ENCODE measurements at places on chromosomes 2 and 18.

GRCh38 chr2:138490673-138491494 lies 10.7 kb upstream of the SPOPL start:
- no peak for DNase-seq

DNA sequence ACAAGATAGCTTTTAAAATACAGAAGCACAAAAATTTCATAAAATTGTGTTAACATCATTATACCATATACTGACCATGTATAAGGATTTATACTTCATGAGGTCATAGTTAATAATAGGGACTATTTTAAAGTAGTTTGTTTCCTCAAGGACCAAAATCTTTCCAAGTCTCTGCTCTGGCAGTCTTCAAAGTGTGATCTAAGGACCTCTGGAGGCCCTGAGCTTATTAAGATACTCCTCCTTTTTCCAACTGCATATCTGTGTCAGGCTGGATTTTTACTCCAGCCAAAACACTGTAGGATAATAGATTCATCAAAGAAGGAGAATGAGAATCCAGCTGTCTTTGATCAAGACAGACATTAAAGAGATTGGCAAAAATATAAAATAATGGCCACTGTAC lies 1.7 kb upstream of the SCYGR2 start:
- no peak for DNase-seq

DNA sequence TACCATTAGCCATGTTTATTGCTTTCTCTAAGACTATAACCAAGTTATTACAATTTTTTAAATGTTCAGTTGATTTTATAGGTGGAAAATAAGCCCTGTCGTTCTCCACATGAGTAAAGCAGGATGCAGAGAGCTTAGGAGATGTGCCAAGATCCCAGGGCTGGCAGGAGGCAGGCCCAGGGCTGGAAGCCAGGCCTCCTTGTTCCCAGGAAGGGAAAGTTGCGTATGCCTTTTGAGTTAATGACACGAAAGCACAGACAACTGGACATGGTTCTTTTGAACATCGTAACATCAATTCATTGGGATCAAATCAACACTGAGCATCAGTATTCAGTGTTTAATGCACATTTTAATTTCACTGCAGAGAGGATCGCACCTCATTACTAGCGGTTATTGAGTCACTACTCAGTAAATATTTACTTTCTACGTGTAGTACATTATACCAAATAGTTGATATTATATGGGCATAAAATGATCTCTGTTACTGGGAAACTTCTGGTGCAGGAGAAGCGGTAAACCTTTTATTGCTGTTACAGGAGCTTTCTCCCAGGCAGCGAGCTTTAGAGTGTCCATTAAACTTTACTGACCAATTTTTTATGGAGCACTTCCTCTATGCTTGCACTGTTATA lies 60.0 kb downstream of the RNF144A start:
- no peak for DNase-seq

DNA sequence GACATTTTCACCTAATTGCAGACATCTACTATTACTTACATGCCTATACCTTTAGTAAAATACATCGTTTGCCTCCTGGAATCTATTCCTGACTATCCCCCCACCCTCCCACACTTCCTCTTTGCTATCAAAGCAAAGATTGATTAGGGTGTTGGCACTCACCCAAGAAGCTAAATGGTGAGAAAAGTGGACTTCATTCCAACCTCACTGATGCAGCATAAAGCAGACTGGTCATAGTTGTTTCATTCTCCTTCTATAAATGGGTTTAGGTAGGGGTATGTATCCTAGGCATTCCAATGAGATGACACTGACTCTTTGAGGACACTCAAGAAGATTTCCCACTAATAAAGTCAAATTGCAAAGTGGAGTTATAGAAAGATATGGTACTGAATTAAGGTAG lies 97.4 kb downstream of the LRP1B start:
- no peak for DNase-seq

DNA sequence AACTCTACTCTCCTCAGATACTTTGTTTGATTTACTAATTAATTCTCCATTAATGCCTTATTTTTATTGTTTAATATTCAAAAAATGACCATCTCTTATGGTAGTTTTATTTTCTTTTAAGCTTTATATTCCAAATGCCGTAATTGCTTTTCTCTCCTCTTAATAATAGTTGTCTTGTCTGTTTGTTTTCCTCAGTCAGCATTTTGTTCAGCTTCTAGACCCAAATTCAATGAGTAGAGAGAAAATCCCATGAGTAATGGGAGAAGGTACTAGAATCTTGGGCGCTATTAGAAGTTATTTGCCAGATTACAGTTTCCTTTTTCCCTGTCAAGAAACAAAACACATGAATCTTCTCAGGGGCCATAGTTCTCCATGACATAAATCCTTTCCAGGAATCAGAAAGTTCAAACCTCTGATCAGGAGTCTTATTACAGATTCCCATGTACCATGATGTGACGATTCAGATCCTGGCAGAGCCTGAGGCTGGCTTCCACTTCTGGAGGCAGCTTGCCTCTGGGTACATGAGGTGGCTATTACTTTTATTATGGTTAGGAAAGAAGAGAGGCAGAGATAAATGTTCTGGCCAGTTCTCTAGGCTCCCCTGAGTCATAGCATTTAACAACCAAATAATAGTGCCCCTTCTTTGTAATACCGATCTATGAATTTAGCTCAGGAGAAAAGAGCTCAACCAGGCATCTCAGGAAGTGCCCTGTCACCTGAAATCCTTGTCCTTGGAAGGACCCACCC lies 485.1 kb upstream of the SETBP1 start:
- no peak for DNase-seq

- no peak for DNase-seq
Observed at GRCh38 chr2:7061921-7062320, 144.7 kb downstream of the RNF144A start.

- DNase-seq = no peak
Observed at GRCh38 chr2:134292514-134292913, 38.6 kb downstream of the MGAT5 start.

DNA sequence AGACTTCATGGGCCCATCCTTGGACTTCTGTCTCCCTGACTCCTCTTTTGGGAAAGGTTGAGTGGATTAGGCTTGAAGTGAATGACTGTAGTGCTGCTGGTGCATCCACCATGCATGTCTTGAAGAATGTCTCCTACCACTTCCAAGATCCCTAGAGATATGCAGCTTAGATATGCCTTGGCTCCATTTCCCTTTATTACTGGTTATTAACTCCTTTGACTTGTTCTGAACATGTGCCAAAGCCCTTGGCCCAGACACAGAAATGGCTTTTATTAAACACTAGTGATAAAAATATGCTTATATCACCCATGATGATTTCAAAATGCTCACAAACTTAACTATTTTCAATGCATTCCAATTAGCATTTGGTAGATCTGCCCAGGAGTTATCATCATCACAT lies 90.0 kb upstream of the SLC14A2 start:
- no peak for DNase-seq

- no peak for DNase-seq
Observed at GRCh38 chr2:106129592-106129991, 64.5 kb downstream of the UXS1 start.

DNA sequence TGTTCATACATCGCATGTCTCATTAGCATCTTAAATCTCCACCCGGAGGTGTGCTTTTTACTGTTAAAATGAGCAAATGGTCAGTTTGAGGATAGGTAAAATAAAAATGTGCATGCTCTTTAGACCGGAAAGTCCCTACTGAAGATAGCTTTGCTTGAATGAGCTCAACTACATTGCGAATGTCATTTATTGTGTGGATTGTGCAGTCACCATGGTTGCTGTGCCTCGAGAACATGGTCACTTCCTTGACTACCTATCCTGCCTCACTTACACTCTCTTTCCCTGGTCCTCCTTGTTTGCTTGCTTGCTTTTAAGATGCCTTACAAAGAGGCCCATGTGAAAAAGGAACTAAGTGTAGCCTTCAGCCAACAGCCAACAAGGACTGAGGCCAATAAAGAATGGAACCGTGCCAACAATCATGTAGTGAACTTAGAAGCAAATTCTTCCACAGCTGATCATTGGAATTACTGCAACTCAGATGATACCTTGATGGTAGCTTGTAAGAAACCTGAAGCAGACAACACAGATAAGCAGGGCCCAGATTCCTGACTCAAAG lies 72.2 kb upstream of the BARD1 start:
- peak; percentile 7 for DNase-seq

DNA sequence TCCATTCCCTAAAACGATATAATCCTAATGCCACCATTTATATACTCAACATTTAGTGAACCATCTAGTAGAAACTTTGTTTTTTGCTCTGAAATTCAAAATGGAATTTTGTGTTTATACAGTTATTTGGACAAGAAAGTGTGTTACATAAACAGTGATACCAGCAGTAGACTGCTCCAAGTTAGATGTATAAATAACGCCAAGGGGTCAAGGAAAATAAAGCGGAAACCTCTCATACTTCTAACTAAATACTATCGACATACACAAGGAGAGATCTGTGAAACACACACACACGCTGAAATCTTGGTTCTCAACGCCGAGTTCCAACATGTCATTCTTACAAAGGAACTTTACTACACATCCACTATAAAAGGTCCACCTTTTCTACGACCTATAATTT lies 1.2 kb downstream of the TXNL1 start:
- peak; percentile 5 for DNase-seq

GRCh38 chr2:74764429-74765272 lies 69.3 kb upstream of the HK2 start:
- DNase-seq = no peak

DNA sequence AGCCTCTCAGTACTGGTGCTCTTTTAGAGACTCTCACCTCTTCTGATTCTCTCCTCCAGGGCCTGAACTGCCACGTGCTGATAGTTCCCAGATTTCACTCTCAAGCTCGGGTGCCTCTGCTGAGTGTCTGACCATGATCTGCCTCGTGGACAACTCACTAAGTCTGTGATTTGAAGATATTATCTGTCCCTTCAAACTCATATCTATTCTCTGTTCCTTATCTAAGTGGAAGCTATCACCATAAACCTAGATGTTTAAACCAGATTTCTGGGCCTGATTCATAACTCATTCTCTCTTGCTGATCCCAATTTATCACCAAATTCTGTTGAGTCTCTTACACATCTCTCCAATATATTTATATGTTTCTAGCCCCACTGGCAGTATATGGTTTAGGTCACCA lies 29.9 kb upstream of the KIDINS220 start:
- DNase-seq = no peak

GRCh38 chr2:11533278-11534070 lies at the start of gene GREB1:
Gene GREB1 (plus strand): TSS chr2:11534045. CDS start chr2:11556615, 22,570 bp downstream.
- no peak for DNase-seq

DNA sequence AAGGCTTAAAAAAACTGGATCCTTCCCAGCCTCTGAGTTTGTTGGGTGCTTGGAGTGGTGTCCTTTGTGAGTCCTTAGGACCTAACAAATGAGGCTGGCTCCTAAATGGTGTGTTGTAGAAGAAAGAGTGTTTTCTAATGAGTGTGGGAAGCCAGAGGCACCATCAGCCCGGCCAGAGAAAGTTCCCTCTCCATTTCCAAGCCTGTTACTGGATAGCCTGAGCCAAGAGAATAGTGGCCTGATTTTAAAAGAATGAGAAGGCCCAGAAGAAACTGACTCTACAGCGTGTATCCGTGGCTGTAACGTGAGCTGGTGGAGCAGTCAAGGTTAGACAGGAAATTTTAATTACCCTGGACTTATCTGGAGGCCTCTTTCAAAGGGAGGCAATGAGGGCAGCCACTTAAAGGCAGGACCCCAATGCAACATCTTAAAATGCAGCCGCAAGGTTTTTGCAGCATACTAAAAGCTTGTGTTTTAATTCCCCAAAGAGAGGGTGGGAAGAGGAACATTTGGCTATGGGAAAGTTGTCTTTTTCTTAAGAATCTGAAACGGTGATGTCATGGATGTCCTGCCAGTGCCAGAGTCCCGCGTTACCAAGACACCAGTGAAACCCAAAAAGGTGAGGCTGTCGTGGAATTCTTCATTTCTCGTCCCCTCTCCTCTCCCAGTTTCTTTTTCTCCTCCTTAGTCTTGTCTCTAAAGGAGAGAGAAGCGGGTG lies 4.6 kb downstream of the EFHD1 start:
- no peak for DNase-seq

DNA sequence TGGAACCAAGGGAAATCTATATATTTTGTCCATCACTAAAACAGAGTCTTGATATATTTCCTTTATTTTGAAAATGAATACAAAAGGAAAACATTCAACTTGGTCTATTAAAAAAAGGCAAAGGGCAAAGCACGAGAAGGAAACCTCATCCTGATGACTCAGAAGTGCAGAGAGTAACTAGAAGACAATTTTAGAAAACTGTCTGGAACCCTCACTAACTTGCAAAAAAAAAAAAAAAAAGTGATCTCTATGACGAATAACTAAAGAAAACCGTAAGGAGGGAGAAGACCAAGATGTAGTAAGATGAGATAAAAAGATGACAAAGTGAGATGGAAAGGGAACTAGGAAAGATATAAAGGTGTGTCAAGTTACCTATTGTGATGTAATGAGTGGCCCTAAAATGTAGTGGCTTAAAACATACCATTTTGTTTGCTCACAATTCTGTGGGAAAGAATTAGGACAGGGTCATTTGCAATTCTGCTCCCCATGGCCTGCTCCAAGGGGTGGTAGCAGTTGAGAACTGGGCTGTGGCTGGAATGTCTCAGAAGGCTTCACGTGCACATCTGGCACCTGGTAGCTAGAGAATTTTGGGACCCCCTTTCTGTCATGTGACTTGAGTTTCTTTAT lies 303.0 kb downstream of the DYSF start:
- no peak for DNase-seq

DNA sequence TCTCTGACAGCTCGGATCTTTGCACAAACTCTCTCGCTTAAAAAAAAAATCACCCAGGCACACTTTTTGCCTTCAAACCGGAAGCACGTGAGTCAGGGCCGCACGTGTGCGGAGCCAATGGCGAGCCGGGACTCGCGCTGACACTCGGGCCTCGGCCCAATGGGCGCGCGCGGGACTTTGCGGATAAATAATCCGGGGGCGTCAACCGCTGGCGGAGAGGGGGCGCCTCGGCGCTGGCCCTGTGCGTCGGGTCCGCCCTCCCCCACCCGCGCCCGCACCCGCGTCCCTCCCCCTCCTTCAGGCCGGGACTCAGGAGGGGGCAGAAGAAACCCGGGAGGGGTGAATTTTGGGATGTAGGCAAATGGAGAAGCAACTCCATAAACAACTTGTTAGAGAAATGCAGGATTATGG lies 319 bp upstream of the EN1 start:
- DNase-seq = no peak

DNA sequence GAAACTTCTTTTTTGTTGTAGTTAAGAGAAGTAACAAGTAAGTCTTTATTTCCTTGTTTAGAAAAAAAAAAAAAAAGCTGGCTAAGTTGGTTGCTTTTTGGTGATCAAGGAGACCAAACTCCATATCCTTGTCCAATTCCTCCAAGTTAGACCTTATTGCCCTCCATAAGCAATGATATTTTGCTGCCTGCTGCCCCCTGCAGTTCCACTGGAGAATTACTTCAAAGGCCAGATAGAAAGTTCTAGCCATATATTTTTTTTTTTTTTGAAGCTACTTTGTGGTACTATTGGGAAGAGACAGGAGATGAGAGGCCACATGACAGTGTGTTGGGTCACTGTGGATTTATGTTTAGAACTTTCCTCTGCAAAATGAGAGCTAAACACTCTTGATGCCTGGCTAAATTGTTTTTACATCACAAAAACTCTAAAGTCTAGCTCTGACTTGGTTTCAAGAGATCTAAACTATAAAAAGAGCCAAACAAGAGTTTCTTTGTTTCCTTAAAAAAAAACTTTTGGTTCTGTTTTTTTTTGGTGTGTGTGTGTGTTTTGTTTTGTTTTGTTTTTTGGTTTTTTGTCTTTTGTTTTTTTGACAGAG lies 80.7 kb upstream of the RASGRP3 start:
- peak; percentile 80 for DNase-seq

Measured in foreskin melanocyte (primary cell).